ENCODE measurements at places on chromosomes 3 and 15.

- no peak for DNase-seq
Measured at GRCh38 chr15:25730918-25731317, 132.2 kb downstream of the ATP10A start.

DNA sequence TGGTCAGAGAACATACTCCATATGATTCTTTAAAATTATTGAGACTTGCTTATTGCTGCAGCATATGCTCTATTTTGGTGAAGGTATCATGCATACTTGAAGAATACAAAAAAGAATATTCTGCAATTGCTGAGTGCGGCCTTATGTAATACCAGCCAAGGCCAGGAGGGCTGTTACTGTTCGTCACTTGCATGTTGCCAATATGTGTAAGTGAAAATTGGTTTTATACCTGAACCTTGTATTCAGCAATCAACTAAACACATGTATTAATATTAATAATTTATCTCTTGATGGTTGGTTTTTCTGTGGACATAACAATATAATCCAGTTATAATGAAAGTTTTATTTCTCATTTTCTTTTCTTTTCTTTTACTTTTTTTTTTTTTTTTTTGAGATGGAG is 13.9 kb upstream of the GABRA5 start:
- DNase-seq: no peak

DNA sequence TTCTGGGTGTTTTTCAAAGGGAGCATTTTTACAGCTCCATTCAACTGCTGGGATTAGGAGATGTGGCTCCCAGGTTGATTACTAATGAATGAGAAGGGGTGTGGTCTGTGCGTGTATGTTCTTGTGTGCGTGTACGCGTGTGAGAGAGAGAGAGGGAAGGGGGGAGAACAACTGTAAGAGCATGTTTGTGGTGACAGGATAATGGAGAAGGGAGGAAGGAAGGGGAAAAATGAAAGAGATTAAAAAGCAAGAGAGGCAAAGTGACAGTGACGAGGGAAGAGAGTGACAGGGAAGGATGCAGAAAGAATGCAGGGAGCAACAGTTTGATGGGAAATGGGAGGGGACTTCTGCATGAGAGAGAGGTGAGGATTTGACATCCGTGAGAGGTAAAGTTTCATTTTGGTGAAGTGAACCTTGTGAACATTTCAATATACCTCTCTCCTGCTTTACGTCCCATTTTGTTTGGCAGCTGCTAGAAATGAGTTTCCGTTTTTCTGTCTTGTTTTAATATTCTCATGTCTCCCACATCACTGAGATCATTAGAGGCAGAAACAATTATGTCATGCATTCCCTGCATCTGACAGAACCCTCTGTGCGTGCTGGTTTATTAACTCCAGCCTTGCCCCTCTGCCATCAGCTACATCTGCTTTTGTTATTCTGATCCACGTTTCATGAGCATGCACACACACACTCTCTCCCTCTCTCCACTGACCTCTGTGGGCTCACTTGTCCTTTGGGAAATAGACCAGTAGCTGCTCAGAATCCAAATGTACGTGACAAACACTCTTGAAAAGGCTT is 161.6 kb downstream of the GAP43 start:
- no peak for DNase-seq

DNA sequence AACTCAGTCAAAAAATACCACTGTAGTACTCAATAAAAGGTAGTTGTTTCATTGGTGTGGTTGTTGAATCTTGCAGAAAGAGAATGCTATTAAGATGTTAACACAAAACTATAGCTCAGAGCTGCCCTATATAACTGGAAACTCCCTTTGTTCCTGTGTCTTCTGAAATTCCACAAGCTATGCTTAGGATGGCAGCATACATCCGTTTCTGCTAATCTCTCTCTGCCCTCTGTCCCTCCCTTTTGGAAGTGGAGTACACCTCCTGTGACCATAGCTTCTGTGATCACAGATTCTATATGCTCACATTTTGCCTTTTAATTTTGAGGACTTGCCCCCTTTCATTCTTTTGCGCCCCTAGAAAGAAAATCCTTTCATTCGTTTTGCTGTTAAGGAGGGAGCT is 33.7 kb downstream of the ARPP21 start:
- no peak for DNase-seq

DNA sequence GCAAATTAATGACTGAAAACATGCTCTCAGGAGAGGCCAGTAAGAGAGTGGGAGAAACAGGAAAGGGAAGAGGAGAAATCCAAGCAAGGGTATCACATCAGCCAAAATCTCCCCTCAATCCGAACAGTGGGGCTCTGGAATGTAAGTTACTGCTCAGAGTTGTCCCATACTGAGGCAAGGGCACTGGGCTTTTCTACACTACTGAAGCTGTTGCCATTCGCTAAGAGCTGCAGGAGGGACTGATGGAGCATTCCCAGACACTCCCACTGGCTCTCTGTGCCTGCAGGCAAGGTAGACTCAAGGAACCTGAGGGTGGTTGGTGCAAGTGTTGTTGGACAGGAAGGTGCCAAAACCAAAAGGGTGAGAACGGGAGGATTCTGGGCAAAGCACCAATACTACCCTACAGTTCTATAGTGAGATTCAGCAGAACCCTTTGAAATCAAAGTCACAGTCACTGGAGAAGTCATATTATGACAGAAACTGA is 46.1 kb downstream of the NEK10 start:
- DNase-seq: no peak

DNA sequence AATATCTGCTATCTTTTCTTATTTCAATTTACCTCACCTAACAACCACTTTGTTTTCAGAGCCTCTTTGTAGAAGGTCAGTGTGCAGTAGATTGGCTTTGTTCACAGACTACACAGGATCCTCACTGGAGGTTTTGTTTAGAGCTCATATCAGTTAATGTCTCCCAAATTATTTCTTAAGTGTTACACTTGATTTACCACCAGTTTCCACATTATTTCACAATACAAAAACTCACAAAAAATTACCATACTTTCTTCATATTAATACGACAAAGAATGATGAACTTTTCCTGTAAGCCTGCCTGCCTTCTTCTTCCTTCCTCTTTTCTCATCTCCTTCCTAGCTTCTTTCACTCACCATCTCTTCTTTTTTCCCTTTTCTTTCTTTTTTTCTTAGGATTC is 133.3 kb downstream of the ALCAM start:
- DNase-seq: no peak

GRCh38 chr3:51982352-51982837 is 940 bp upstream of the ACY1 start:
- DNase-seq: no peak

GRCh38 chr3:125266971-125267370 is 54.4 kb upstream of the SLC12A8 start:
- DNase-seq: no peak

Measured in ovary (tissue), 10 donors.